ENCODE measurements at places on chromosomes 12 and 14. TPM values are rescaled to one million over a fixed set of nuclear protein-coding genes. Genes with fewer than 3 reads are reported as not detected.

The GDF3 gene
- total RNA-seq: not detected

The NDRG2 gene
- total RNA-seq: 188 TPM

The SNRNP35 gene
- total RNA-seq: 24.1 TPM

The TMTC2 gene
- total RNA-seq: 41.3 TPM

The CEP83 gene
- 29.5 TPM for total RNA-seq

The PLEKHG7 gene
- total RNA-seq: 4.2 TPM

The ATF7 gene
- 58.3 TPM for total RNA-seq

The LIN7A gene
- 7.2 TPM for total RNA-seq

The HCAR2 gene
- 10.4 TPM for total RNA-seq

The CD4 gene
- 18.0 TPM for total RNA-seq

The DLGAP5 gene
- total RNA-seq: 0.21 TPM

The IKBIP gene
- 8.1 TPM for total RNA-seq

The TUBA1C gene
- total RNA-seq: 201 TPM

The POTEG gene
- total RNA-seq: not detected

The CLECL1 gene
- total RNA-seq: 0.91 TPM

The NRL gene
- 3.9 TPM for total RNA-seq

The SLC6A15 gene
- total RNA-seq: 0.31 TPM

The CMA1 gene
- 2.2 TPM for total RNA-seq

The KRT79 gene
- total RNA-seq: not detected

The GPRC5D gene
- total RNA-seq: 0.47 TPM

The KLRC1 gene
- total RNA-seq: 3.3 TPM

The DAAM1 gene
- total RNA-seq: 109 TPM

The A2ML1 gene
- 5.9 TPM for total RNA-seq
